ENCODE measurements at places on chromosomes 13 and 19. TPM values are rescaled to one million over a fixed set of nuclear protein-coding genes. Genes with fewer than 3 reads are reported as not detected.

Gene GSX1
- total RNA-seq: not detected

Gene URAD
- total RNA-seq: not detected

Gene CAPN12
- 1.4 TPM for total RNA-seq

Gene MUC16
- total RNA-seq: under 0.01 TPM

- DNase-seq: no peak
Observed at GRCh38 chr19:10686193-10686592, 15.0 kb upstream of the QTRT1 start.

DNA sequence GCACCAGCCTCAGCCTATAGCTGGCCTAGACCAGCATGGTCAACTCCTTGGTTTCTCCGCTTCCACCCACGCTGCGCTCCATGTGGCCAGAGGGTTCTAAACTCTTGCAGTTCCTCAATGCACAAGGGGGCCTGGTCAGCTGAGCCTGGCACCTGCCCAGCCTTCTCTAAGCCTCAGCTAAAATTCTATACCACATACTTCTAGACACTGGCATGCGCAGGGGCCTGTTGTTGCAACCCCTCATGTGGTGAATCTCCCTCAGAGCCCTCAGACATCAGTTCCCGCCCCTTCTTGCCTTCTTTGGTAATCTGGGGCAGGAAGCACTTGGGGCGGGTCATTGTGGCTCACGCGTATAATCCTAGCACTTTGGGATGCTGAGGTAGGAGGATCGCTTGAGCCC is 19.7 kb upstream of the LDLR start:
- DNase-seq: no peak

GRCh38 chr13:40563350-40564125 is 102.9 kb downstream of the FOXO1 start:
- no peak for DNase-seq

GRCh38 chr19:49497789-49498103 is 1.5 kb downstream of the RPS11 start:
- DNase-seq: no peak

GRCh38 chr13:26719356-26719945 is 41.1 kb downstream of the GPR12 start:
- DNase-seq: no peak

DNA sequence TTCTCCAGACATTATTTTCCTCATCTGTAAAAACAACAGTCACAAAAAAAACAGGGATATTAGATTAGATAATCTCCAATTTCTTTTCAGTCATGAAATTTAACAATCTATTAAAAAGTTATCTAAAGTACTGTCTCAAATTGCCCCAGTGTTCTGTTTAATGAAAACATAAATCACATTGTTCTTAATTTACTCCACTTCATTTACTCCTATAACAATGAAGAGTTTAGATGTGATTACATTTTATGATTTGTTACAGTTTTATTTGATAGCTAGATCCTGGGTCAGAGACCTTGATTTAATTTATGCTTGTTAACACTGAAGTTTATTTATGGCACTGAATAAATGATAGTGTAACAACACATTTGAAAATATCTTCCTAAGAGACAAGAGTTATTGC is 230.2 kb upstream of the TRPC4 start:
- DNase-seq: no peak

- no peak for DNase-seq
Observed at GRCh38 chr19:49556412-49557398, 23.7 kb downstream of the NOSIP start.

DNA sequence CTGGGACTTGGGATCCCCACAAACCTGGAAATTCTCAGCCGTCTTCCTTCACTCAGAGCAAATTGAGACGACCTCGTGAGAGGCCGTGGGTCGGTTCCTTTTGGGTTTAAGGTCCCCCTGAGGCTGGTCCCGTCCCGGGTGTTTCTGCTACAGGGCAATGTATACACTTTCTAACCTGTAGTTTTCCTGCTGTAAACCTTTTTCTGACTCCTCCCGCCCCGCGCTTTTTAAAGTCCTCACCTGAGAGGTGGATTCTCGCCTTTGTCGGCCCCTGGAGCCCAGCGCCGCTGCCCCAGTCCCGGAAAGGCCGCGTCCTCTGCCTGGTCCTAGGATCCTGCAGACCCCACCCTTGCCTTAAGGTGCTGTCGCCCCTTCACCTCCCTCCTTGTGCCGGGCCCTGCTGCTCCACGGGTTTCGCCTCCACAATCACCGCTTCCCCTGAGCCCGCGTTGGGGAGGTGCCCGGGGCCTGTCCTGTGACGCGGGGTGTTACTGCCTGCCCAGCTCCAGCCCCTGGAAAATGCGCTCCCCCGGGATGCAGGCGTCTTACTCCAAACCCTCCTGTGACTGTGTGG is 391 bp downstream of the ZNF761 start:
- DNase-seq: no peak

DNA sequence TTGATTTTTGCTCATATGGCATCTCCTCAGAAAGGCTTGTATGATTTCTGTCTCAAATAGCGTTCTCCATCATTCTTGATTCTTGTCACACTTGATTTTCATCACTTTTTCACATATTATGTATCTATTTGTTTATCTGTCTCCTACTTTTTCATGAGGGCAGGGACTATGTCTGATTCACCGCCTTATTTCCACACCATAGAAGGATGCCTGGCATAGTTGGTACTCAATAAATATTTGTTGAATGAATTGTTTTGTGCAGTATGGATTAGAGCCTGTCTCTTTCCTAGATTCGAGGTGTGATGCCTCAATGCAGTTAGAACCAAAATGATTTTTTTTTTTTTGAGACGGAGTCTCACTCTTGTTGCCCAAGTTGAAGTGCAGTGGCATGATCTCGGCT is 12.1 kb downstream of the SAE1 start:
- no peak for DNase-seq

DNA sequence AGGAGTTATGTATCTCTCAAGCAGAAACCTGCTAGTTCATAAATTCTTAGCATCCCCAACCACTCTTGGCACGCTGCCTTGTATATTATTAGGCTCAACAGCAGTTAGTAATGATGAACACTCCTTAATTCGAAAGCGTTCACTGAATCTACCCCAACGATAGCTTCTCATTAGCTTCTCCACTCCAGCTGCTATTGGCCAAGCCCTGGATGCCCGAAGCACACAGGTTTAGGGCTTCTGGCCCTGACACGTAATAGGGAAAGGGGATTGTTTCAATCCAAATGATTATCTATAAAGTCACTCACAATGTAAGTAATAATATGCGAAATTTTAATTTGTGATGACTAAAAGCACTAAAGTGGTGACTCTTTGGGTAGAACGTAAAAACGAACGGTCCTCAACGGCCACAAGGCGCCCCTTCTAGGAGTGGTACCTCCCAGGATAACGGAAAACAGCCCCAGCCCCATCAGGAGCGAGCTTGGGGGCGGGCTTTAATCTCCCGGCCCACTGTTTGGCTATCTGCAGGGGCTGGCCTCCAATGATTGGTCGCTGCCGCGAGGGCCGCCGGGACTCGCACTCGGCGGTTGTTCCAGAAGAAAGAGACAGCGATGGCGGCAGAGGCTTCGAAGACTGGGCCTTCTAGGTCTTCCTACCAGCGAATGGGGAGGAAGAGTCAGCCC is at the start of gene RNF17:
TSS of gene RNF17 (plus strand) at position 574 of the 680 bp plus-strand sequence. CDS start at position 609, 35 bp downstream.
- DNase-seq: no peak

DNA sequence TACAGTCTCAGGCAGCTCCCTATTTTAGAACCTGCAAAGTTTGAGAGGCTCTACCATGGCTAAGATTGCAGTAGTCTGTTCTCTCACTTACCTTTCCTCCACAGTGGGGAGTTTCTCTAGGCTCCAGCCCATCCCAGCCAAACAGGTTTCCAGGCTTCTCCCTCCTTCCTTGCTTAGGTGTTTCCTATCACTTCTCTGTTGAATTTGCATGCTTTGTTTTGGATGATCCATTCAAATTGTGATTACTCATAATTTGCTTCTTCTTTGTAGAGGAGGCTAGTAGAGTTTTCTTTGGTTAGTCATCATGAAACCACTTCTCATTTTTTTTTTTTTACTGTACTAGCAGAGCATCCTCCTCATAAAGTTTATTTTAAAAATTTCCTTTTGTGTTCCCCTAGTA is 1242.2 kb upstream of the MIR17HG start:
- no peak for DNase-seq

Data from urinary bladder (tissue), 4 donors.